ENCODE measurements at places on chromosomes 6 and 20.
A peak's percentile ranks its signal among the peaks of the same experiment; 100 is the strongest.

DNA sequence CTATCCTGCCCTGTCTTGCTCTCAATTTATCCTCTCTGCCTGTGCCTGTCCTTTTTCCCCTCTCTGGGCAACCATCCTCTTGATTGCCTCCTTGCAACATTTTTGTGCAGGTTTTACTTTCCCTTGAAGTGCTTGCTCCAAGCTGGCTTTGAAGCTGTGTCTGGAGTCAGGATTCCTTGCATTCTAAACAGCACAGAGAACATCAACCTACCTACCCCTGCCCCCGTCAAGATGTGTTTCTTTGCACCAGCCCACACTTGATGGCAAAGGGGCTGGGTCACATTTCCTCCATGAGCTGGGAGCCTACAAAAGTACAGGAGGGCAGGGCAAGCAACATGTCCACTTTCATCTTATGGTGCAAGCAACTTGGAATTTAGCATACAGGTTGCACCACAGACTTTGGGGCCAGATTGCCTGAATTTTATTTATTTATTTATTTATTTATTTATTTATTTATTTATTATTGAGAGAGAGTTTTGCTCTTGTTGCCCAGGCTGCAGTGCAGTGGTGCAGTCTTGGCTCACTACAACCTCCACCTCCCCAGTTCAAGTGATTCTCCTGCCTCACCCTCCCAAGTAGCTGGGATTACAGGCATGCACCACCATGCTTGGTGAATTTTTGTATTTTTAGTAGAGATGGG lies 206.3 kb downstream of the COL19A1 start:
- no peak for DNase-seq

- DNase-seq: no peak
Measured at GRCh38 chr20:8208226-8208625, 76.2 kb downstream of the PLCB1 start.

GRCh38 chr20:33933469-33933909 lies 60.2 kb upstream of the RALY start:
- DNase-seq: no peak

GRCh38 chr6:47535316-47536225 lies 58.0 kb downstream of the CD2AP start:
- no peak for DNase-seq

- DNase-seq: no peak
Measured at GRCh38 chr6:55664591-55665587, 85.9 kb upstream of the HMGCLL1 start.

- no peak for DNase-seq
Measured at GRCh38 chr6:12421596-12421995, 131.4 kb downstream of the EDN1 start.

- no peak for DNase-seq
Measured at GRCh38 chr6:154435400-154435945, 75.0 kb downstream of the CNKSR3 start.

- no peak for DNase-seq
Measured at GRCh38 chr6:82277686-82278085, 30.1 kb upstream of the IBTK start.

DNA sequence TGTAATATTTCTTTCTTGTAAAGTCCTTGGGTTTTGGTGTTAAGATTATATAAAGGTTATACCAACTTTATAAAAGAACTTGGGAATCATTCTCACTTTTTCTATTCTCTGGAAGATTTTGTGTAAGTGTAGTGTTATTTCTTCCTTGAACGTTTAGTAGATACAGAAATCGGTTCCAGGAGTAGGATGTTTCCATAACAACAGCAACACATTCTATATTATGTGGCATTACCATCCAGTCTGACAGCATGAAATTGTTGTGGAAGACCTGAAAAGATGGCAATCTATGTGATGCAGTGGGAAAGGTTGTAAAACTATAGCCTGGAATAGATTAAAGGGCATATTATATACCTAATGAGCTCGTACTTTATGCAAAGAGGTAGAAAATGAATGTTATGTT lies 13.8 kb downstream of the ECT2L start:
- no peak for DNase-seq

DNA sequence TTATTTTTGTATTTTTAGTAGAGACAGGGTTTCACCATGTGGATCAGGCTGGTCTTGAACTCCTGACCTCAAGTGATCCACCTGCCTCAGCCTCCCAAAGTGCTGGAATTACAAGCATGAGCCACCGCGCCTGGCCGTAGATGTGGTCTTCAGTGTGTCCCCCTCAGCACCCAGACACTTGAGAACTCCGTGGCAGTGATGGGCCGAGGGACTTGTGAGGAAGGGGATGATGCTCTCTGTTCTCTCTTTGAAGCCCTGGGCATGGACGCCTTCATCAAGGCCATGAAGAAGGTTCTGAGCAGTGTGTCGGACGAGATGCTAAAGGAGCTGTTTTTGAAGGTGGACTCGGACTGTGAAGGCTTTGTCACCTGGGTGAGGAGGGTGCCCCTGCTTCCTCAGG lies 16.9 kb downstream of the EFCAB8 start:
- DNase-seq: no peak

DNA sequence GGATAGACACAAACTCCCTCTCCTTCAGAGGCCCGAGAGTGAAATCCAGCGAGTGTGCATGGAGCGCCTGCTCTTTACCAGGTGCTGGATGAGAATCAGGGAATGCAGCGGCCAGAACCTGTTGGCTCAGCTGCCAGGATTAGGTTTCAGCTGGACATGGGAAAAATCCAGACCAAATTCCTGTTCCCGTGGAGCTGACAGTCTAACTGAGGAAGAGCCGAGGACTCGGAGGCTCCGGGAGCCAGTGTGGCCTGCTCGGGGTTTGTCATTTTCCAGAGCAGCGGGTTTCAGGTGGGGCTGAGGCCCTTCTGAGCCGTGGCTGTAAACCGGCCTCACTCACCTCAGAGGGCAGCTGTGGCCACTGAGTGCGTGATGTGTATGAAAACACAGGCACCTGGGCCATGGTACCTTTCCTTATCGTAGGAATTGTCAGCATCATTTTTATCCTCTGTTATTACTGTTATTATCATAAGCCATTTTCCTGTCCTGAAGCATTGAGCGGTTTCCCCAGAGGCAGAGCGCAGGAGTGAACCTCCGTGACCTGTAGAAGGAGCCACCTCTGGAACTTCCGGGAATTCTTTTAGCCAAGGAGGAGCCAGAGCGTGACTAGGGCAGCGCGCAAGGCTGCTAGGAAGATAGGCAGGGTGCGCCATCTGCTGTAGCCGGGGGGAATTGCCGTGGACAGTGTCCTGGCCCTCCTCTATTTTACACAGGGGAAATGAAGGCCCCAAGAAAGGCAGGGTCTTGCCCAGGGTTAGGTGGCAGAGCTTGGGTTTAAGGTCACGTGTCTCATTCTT lies 27.3 kb downstream of the PKIG start:
- peak; percentile 50 for DNase-seq

GRCh38 chr6:6880745-6881437 lies 226.9 kb upstream of the RREB1 start:
- no peak for DNase-seq

DNA sequence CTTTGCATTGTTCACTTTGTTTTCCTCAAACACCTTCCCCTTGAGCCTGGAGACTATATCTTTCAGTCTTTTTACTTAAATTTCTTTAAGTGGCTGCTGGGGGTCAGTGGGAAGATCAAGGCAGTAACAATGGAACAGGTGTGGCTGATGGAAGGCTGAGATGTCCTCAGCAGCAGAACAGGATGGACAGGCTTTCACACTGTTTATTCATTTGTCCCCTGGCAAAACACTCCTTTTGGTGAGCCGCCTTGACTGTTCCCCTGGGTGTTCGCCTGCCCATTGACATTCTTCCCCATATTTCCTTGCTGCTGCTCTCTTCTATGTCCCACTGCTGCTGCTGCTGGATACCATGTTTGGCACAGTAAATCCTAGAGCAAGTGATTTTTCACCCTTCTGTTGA lies 38.1 kb downstream of the RNF144B start:
- DNase-seq: no peak

DNA sequence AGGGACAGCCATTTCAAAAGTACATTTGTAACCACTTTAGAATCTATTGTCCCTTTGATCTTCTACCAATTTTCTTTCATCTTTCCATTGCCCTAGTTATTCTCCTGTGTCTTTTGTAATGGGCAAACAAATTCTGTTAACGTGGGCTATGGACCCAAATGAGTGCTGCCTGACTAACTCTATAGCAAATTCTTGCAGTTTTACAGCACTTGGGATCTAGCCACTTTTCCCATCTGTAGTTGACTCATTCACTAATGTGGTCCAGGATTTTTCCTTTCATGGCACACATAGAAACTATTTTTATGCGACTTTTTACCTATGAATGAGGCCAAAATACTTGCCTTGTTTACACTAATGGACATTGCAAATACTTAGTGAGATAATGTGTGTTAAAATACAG lies 52.0 kb downstream of the GRIK2 start:
- DNase-seq: no peak
